ENCODE measurements at places on chromosomes 2 and 18.
A peak's percentile ranks its signal among the peaks of the same experiment; 100 is the strongest.

DNA sequence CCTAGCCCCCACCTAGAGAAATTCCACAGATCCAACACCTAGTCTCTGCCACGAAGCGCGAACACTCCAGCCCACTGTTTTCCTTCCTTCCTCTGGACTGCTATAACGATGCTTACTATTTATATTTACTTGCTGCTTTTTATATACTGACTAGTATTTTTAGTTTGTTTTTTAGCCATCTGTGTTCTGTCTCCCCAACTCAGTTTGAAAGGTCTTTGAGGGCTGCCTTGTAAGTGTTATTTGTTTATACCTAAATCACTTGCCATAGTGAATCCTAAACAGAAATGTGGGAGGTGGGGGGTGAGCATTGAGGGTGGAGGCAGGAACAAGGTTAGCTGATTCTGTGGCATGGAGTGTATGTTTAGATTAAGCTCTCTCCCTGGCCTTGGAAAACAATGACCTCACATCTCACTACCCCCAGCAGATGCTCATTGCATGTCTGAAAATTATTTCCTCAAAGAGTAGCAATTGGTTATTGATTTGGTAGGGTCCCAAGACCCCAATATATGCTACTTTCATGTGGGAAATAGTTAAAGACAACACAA is 1.1 kb upstream of the NCKAP5 start:
- no peak for DNase-seq

DNA sequence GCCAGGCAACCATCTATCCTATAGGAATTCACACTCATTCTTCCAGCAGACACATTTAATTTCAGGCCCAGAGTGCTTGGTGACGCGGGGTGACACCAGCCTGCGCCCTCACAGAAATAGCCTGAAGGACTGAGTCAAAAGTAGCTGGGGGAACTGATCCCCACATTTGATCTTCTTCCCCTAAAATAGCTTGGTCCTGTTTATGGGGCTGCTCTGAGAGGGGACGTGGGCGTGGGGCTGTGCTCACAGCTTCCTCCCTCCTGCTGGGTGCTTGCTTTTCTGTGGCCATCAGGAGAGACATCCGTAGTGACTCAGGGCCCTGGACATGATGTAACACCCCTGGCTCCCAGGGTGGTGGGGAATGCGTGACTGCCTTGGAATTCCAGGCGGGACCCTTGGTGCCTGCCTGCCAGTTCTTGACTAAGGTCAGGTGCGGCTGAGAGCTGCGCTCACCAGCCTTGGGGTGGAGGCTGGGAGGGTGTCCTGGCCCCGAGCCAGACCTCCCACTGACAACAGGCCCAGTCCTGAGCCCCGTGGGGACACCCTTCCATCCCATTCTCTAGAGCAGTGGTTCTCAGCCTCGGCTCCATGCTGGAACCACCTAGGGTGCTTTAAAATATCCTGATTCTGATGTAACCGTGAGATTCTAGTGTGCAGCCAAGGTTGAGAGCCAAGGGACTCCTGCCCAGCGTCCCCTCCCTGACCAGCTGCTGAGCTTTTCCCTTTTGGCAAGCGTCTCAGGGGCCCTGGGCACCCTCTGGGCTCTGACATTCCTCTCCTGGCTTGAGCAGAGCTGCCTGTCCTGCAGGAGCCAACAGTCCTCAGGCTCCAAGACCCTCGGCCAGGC is 47.4 kb upstream of the SMAD7 start:
- peak; percentile 95 for DNase-seq

DNA sequence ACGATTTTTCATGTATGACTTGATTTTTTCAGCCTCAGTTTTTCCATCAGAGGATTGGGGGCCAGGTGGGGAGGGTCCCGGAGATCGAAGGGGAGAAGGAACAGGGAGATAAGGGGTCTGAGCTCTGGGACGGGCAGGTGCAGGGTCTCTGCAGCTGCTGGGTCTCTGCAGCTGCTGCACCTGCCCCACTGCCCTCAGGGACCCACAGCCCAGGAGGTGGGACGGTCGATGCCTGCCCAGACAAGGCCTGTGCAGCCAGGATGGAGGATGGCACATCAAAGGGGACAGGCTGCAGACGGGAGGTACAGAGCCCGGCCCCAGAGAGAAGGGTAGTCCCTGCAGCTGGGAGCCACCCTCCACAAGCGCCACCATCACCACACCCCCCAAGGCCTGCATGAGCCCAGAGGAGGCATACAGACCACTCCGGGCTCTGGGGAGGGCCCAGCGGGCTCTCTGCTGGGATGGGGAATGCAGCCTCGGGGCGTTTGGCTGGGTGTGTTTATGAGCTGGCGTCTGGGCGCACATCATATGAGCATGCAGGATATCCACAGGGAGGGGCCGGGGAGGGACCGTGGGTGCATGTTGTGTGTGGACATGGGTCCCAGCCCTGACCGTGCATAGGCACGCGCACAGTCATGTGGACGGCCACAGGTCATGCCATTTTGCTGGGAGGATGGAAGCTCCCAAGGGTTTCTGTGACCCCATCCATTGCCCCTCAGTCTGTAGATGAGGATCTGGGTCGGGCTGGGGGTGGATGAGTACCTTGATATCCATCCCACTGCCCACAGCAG is 34.9 kb upstream of the GPC1 start:
- no peak for DNase-seq

DNA sequence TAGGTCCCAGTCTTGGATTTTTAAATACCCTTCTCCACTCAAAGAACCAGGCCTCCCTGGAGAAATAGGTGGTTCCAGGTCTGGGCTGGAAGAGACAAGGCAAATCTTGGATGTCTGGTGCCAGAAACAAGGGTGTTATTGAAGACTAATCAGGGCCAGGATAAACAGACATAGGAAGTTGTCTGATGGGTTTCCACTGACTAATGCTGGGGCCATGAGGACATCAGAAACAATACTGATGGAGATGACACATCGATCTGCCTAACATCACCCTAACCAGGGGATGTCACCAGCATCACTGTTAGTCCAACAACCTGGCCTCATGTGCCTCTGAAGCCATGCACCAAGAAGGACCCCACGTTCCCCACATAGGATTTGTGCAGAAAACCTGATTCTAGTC is 42.5 kb upstream of the GLI2 start:
- DNase-seq: peak; percentile 29

DNA sequence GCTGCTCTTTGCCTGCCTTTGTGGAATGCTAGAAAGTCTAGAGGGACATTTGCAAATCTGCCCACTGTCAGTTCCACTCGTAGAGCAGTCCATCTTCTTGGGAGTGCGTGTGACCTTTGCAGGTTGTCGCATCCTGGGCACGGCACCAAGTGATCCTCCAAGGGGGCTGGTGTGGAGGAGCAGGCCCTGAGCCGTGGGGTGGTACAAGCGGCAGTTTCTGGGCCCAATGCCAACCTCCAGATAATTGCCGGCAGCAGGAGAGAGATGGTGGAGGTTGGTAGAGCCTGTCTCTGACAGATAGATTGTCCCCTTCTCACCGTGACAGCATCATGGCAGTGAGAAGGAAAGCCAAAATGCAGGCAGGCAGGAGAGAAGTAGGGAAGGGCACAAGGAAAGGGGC is 150.7 kb upstream of the SLC14A2 start:
- no peak for DNase-seq
